ENCODE measurements at places on chromosomes 7 and 10.

- no peak for DNase-seq
These were observed 195.4 kb downstream of the MGMT start for GRCh38 chr10:129662426-129662825.

DNA sequence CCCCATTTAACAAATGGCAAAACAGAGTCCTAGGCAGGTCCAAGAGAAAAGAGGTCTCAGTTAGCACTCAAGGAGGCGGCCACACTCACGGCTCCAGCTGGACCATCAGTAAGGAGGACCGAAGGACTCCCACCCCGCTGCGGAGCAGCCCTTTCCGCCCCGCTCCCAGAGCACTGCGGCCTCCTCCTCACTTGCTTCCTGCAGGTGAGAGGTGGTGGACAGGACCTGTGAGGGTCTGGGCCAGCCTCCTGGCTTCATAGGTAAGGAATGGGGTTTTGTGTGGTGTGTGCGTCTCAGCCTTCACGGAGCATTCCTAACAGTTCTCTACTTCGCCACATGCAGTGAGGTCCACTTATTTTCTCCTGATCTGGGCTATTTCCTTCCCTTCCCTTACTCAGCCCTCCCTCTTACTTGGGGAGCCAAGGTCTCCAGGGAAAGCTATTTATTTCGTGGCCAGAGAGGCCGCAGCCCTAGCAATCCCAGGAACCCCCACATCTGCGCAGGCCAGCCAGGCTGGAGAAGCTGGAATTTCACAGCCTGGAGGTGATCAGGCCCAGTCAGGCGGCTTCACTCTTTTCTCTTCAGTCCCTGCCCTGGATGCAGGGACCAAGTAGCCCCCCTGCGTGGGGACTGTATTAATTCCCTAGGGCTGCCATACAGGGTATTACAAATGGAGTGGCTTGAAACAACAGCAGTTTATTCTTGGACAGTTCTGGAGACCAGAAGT, 45.9 kb downstream of the ZNF783 start:
- no peak for DNase-seq

GRCh38 chr10:118471863-118472262, 123.6 kb downstream of the PRLHR start:
- DNase-seq = no peak

DNA sequence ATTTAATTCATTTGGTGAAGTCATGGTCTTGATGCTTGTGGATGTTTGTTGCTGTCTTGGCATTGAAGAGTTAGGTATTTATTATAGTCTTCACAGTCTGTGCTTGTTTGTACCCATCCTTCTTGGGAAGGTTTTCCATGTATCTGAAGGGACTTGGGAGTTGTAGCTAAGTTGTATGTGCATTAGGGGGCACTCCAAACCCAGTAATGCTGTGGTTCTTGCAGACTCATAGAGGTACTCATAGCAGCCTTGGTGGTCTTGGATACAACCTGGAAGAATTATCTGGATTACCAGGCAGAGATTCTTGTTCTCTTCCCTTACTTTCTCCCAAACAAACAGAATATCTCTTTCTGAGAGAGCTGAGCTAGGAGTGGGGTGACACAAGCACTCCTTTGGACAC, 93.2 kb downstream of the ADCYAP1R1 start:
- DNase-seq = no peak

GRCh38 chr7:36318116-36318515, 71.5 kb upstream of the ANLN start:
- no peak for DNase-seq

GRCh38 chr7:157403646-157404401, 67.0 kb downstream of the DNAJB6 start:
- no peak for DNase-seq

DNA sequence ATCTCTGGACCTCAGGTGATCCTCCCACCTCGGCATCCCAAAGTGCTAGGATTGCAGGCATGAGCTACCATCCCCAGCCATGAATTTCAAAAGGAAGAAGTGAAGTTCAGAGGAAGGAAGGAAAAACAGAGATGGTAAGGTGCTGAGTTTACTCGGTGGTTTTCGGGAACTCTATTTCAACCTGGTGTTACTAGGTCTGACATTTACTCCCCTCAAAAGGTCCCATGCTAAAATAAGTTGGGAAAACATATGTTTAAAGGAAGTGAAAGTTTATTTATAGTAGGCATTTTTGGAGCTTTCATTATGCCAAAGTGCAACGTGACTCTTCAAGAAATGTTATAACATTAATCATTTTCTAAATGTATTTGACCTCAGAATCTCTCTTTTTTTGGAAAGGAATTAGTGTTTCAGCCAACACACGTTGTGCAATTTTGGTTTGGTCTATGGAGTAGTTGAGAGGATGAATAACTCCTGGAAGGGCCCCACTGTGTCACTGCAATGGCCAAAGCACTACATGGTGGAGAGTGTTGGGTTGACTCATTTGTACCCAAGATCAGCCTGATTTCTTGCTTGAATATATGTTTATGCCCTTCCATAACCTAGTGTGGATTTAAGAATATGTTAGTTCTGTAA, 114.7 kb upstream of the FAM171A1 start:
- DNase-seq = no peak

- no peak for DNase-seq
These were observed 478.6 kb downstream of the LRMDA start for GRCh38 chr10:75910032-75910431.

DNA sequence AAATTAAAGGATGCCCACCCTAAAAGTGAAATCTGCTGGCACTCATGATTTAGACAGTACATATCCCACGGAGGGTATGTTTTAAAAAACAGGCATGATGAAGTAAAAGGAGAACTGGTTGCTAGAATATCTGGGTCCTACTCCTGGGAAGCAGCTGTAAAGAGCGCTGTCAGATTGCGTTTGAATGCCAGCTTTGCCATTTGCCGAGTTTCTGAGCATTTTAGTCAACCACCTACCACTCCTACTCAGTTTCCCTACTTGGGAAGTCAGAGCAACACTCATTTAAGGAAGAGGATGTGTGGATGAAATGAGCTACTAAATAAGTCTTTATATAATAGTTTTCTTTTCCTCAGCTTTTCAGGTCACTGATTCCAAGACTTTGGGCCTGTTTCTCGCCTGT, 1.1 kb upstream of the UMAD1 start:
- no peak for DNase-seq

GRCh38 chr10:113264333-113265131, 288.3 kb upstream of the HABP2 start:
- DNase-seq = no peak

All from stimulated activated CD8-positive, alpha-beta memory T cell treated with anti-CD3 and anti-CD28 coated beads, Interleukin-4, amount 100 ng/mL, for 24 hours (primary cell).